ENCODE measurements at places on chromosomes 3 and 15. TPM values are rescaled to one million over a fixed set of nuclear protein-coding genes. Genes with fewer than 3 reads are reported as not detected.

The CCDC39 gene
- not detected for total RNA-seq

The SMARCC1 gene
- total RNA-seq = 51.2 TPM

The GOLGA8N gene
- 3.7 TPM for total RNA-seq

The HEMK1 gene
- total RNA-seq = 11.0 TPM

Data from esophagus mucosa (tissue), 1 donor.